Small intestine (tissue), 16 donors: ENCODE measurements at places on chromosomes 6 and 20.

DNA sequence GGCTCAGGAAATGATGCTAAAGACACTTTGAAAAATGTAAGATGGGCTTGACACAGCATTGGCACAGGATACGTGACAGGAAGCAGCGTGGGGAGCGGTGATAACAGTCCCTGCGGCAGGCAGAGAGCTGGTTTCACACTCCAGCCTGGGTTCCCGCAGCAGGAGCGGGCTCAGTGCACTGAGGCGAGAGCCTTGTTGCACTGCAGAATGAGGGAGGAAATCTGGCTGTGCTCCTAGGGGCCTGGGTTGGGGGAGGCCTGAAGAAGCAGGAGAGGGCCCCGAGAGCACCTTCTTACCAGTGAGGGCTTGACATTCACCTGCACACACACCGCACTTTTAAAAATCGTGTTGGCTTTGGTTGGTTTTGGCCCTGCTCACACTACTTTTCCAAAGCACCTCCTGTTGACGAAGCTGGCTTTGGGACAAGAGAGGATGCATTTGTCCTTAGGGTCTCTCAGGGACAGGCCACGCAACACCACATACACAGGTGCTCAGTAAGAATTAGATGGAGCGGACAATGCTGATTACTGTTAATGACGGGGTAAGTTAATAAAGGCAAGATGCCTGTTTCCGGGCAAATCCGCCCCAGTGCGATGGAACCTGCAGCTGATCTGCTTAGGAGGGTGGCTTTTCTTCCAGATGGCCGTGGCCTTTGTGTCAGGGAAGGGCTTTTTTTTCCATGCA lies 49.4 kb upstream of the ARMC2 start:
- peak; percentile 24 for DNase-seq

- no peak for DNase-seq
These were observed 96.9 kb downstream of the NOL4L start for GRCh38 chr20:32488066-32488838.

DNA sequence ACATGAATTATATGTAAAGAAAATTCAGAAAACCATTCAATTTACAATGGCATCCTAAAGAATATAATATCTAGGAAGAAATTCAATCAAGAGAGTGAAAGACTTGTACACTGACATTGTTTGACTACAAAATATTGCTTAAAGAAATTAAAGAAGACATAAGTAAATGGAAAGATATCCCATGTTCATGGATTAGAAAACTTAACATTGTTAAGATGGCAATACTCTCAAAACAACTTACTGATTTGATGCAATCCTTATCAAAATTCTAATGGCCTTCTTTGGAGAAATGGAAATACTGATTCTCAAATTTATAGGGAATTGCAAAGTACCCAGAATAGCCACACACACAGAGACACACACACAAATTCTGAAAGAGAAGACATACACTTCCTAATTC lies 298.3 kb upstream of the EXOC2 start:
- no peak for DNase-seq

GRCh38 chr20:21705575-21706260 lies at the start of gene PAX1:
PAX1 (plus strand) TSS chr20:21705664; CDS start chr20:21705713, 49 bp downstream.
- no peak for DNase-seq

DNA sequence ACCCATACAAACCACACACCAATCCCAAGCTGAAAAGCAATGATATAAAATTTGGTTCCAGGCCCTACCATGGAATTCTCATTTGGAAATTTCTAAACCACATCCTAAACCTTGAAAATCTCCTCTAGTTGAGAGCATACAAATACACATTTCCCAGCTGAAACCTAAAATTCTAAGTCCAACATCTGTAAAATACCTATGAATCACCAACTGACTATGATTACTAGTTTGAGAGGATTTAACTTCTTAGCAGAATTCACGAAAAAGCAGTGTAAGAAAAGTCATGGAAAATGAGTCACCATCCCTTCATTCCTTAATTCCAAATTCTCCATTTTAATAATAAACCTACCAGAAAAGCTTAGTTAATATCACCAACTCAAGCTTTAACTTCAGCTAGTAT lies 15.4 kb downstream of the RANBP9 start:
- no peak for DNase-seq

DNA sequence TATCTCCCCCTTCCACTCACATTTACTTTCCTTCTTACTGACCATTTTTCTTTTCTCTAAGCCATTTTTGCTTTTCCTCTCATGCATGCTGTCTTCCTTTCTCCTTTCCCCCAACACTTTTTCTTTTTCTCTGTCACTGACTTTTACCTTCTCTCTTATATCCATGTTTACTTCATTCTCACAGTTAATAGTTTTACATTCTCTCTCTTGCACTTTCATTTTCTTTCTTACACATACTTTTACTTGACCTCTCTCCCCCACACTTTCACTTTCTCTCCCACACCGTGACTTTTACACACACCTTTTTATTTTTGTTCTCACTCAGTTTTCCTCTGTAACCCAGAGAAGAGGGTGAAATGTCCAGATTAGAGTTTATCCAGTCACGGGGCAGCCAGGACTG lies 636.3 kb downstream of the PTPRT start:
- no peak for DNase-seq

- no peak for DNase-seq
These were observed 8.7 kb upstream of the ECT2L start for GRCh38 chr6:138787138-138787537.
